Ureter (tissue), 1 donor: ENCODE measurements at places on chromosomes 1 and 21. TPM values are rescaled to one million over a fixed set of nuclear protein-coding genes. Genes with fewer than 3 reads are reported as not detected.
A peak's percentile ranks its signal among the peaks of the same experiment; 100 is the strongest.

DNA sequence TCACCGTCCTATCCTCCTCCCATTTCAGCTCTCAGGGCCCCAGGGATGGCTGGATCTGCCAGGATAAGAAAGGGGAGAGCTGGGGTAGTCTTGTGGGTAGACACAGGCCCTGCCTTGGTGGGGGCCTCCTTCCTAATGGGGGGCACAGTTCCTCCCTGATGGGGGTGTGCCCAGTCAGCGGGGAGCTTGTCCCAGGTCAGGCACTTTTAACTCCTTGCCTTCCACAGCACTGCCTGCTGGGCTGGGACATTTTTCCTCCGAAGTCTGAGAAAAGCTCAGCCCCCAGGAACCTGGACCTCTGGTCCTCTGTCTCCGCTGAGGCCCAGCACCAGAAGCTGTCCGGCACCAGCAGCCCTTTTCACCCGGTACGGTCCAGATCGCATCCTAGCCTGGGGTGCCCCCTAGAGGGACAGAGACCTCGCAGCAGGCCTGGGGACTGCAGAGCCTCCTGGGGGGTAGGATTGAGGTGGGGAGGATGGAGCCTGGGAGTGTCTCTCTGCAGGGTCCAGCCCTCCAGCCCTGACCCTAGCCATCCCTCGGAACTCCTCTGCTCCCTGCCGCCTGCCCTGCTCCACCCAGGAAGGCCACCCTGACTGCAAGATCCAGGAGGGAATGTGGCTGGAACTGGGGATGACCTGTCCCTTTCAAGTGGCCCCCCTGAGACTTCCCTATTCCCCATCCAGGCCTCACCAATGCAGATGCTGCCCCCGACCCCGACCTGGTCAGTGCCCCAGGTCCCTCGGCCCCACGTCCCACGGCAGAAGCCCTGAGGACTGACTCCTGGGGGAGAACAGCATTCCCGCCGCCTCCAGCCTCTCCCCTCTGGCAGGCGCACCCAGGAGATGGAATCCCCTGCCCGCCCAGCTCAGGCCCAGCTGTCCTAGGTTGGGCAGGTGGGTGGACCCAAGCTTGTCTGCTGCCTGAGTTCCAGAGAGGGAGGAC, 12.0 kb downstream of the MIIP start:
- no peak for DNase-seq

DNA sequence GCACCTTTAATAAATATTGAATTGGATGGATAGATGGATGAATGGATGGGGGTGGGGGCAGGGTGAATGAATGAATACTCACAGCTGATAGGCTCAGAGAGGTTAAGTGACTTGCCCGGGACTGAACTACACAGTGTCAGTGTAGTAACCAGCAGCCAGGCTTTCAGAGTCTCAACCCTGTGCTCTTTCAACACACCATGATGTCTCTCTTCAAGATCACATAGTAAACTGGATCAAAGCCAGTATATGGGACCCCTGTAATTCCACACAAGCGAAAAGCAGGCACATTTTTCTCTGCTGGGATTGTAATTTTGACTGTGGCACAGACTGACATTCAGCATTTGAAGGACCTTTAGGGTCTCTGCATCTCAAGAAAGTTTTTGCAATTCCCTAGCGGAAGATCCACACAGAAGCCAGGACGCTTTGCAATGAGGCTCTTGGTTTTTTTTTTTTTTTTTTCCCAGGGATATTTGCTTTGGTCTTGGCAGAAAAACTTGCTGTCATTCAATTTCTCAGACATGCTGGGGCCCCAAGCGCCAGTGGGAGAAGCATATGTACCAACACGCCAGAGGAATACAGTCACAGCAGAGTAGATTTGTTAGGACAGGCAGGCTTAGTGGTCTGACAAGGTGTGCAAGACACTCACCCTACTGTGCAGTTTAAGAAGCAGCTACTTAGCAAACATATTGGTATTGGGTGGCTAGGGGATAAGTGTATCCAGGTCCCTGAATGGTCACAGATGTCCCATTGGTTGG, 213.1 kb upstream of the CAMK1G start:
- DNase-seq: peak; percentile 50

- DNase-seq: no peak
These were observed 32.8 kb upstream of the AJAP1 start for GRCh38 chr1:4621646-4622045.

GRCh38 chr1:27795601-27796000, 22.6 kb downstream of the STX12 start:
- DNase-seq: no peak

DNA sequence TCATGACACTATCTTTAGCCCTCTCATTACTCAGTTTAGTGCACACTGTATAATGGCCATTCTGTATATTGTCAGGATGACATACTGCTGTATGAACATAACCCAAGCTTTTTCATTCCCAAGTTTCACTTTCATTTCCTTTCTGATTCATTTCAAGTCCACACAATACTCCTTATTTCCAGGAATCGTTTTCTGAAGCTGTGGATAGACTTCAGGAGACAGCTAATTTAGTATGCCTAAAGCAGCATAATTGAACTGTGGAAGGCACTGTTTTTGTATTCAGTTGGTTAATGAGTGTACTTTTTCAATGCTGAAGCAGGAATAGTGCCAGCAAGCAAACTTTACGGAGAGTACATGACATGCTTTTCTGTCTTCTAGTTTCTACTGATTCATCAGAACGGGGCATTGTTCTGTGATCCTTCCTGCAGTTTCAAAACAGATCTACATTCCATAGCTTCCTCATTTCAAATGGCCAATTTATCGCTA, 578.5 kb upstream of the ZP4 start:
- no peak for DNase-seq

GRCh38 chr1:55559842-55560241, 344.7 kb upstream of the USP24 start:
- no peak for DNase-seq

- DNase-seq: no peak
These were observed 16.1 kb downstream of the TMEM201 start for GRCh38 chr1:9604836-9605235.

GRCh38 chr1:204894031-204894430, 23.4 kb downstream of the NFASC start:
- no peak for DNase-seq

Gene UBL4B
- total RNA-seq: not detected
